Stimulated activated naive CD4-positive, alpha-beta T cell treated with Interleukin-2 at 50 U/mL for 16 hours (primary cell): ENCODE measurements at places on chromosomes 5 and 9.

- no peak for DNase-seq
Observed at GRCh38 chr5:10525124-10525495, 38.8 kb upstream of the ANKRD33B start.

GRCh38 chr5:92177926-92178487 lies 794.9 kb upstream of the ARRDC3 start:
- DNase-seq = no peak

DNA sequence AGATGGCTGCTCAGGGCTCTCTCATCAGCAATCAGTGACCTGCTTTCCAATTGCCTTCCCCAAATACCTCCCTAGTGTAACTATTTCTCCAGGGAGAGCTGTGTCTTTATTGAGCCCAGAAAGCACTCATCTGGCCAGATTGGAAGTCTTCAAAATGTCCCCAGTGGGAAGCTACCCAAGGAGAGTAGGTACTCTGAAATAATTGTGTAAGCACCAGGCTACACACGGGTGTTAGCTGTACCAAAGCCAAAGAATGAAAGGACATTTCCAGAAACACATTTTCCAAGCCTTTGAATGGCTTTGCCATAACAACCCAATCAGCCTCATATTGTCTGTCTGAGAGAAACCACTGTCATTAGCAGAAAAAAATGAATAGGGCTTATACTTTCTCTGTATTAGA lies 318.8 kb downstream of the FAM170A start:
- no peak for DNase-seq

DNA sequence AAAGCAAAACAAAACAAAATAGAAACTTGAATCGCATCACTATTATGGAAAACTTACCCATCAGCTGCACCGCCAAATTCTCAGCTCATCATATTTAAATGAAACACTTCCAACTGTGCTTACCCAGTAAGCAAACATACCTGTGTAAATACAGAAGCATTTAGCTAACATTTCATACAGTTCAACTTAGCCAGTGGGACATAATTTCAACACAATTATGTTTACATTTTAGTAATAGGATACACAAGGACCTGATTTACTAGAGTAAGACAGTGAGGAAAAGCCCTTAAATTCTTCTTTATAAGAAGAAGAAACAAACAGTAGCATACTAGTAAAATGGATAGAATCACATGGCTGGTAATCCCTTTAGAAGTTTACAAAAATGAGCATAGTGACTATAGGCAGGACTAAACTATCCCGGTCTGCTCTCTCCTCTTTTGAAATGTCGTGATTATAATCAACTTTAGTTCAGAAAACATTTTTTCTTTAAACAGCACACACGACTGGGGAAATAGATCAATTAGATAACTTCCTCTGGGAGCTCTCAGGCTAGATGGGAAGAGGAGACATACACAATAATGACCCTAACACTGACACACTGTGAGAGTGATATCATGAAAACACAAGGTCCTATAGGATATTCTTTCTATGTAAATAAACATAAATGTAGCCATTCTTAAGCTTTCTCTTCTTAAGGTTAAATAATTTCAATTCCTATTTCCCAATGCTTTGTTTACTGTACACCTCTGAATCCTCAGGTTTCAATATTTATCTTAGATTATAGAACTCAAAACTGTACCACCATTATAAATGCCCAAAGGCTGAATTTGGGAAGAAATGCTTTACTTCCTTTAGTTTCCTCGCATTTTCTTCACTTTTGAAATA lies 15.9 kb upstream of the CDC20B start:
- no peak for DNase-seq

DNA sequence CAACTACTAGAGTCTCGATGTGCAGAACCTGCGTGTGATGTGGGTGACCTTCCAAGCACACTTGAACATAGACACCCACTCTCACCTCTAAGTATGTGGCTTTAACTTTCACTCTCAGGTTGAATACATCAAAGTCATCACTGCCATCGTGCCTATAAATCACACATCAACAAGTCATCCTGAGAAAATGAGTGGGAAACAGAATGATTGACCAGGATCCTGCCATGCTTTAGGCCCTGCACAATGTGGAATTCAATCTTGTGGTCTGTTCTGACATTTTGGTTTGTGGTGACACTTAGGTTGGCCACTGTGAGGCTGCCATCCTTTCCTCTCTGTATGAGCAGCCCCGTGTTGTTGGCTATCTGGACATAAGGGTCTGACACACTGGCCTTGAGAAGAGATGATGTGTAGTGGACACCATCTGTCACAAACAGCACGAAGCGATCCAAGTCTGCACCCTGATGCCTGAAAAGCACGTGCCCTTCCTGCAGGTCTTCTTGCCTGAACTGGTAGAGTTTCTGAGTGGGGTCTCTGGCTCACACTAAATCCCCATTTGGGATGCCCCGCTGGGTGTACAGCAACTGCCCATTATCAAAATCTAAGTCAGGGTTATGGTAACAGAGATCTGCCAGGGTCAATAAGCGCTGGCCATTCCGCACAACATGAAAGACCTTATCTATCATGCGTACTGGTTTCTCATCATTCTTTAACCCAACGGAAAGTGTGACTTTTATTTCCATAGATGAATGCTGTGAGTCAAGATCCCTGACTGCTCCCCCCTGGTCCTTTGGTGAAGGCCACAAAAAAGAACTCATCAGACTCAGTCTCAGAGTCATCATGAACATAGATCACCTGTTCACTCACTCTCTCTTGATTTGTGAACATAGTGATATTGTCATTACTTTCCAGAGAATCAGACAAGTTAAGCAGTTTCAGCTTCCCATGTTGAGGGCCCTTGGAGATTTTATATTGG lies 116.6 kb downstream of the ESM1 start:
- no peak for DNase-seq

DNA sequence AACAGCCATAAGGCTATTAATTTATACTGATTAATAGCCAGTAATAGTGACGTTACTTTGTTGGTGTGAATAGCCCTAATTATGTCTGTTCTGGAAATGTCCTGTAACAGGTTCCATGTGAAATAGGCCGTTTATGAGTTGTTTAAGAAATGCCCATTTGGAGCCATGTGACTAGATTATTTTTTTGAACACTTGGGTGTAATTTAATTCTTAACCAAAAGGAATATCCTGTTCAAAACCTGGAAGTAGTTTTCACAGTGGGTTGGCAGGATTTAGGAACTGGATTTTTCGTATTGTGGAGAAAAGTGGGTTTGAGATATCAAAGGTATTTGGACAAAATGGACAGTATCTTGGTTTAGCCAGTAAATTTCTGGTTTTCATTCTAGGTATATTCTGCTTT lies 1.3 kb downstream of the TENT2 start:
- no peak for DNase-seq

GRCh38 chr9:88533951-88534455 lies 975 bp upstream of the NXNL2 start:
- no peak for DNase-seq

GRCh38 chr9:132185073-132186009 lies 23.5 kb downstream of the NTNG2 start:
- DNase-seq = no peak

DNA sequence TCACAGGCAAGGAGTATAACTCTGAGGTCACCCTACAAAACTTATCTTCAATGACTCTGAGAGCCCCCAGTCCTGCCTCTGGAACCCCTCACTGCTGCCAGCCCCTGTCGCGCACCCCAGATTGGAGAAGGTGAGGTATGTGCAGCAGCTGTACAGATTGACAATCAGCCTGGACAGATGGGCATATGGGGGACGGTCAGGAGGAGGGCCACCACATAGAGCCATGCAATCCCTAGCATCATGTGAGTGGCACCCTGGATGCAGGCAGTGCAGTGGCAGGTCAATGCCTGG lies 90.1 kb downstream of the LMX1B start:
- no peak for DNase-seq

DNA sequence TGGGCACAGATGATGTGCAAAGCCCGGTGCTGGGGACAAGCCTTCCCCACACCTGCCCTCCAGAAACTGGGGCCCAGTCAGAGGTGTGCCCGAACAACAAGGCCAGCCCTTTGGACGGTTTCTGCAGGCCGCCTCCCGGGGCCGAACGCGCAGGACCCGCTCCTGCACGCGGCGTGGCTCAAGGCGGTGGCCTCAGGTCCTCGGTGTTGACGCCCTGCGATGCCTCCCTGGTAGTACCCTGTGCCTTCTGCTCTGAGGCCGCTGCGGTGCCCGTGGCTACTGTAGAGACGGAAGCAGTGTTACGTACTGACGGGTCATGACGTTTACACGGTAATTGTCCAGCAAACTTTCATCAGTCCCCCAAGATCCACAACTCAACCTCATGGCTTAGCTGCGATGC lies 33.5 kb upstream of the FANCC start:
- no peak for DNase-seq

DNA sequence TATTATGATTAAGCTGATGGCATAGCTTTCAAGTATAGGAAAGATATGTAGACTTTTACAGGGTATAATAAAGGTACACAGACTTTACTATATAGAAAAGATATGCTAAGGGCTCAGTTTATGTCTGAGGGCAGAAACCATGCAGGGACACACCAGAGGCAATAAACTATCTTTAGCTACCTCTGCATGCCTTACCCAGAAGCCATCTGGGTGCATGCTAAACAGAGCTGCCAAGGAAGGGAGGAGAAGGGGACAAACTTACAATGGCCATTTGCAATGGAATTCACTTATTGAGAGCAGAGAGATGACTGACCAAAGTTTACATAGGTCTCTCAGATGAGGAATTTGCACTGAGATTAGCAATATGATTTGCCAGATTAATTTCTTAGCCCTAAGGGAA lies 143.1 kb upstream of the NR4A3 start:
- no peak for DNase-seq

DNA sequence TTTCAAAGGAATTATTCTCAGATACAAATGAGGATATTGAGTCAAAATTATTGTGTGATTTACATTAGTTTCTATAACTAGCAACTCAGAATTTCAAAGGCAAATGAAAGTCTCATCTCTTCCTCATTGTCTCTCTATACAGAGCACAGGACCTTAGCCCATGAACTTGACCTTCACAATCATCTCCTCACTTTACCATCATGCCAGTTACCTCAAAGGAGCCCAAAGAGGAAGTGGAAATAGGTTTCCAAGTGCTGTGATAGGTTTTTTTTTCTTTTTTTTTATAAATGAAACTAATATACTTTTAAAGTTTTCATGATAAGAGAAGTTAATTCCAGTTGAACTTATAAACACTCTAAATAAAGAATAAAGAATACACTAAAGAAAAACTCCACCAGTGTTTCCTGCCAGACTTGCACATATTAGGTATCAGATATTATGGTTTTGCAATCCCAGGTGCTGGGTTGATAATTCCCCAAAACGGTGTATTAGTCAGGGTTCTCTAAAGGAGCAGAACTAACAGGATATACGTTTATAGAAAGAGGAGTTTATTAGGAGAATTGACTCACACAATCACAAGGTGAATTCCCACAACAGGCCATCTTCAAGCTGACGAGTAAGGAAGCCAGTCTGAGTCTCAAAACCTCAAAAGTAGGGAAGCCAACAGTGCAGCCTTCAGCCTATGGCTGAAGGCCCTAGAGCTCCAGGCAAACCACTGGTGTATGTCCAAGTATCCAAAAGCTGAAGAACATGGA lies 50.1 kb upstream of the ADAMTS16 start:
- no peak for DNase-seq

DNA sequence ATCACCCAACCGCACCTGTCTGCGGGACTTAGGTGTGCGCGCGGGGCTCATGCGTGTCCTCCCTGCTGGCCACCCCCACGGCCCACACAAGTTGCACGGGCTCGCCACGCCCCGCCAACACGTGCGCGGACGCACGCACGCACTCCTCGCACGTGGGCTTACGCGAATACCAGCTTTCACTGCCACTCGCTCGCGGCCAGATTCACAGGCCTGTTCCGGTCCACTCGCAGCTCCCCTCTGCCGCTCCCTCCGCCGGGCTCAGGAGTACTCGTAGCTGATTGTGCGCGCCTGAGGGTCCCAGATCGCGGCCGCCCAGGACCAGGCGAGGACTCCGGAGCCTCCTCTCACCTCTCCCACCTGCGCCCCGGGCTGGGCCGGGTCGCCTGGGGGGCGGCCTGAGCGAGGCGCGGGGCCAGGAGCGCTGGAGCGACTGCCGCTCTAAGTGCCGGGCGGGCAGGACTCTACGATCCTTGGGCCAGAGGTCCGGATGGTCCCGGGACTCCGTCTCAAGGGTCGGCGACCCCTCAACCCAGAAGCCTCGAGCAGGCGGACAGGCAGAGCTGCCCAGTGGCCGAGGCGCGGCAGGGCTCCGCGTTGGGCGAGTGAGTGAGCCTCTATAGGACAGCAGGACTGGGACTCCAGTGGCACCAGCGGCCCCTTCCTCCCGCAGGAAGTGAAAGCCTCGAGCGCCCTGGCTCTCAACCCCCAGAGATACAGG lies 3.4 kb downstream of the PCDHGC5 start:
- DNase-seq = no peak

- DNase-seq = no peak
Observed at GRCh38 chr5:168372356-168372946, 81.0 kb downstream of the WWC1 start.
